ENCODE measurements at places on chromosomes 2 and 18.

DNA sequence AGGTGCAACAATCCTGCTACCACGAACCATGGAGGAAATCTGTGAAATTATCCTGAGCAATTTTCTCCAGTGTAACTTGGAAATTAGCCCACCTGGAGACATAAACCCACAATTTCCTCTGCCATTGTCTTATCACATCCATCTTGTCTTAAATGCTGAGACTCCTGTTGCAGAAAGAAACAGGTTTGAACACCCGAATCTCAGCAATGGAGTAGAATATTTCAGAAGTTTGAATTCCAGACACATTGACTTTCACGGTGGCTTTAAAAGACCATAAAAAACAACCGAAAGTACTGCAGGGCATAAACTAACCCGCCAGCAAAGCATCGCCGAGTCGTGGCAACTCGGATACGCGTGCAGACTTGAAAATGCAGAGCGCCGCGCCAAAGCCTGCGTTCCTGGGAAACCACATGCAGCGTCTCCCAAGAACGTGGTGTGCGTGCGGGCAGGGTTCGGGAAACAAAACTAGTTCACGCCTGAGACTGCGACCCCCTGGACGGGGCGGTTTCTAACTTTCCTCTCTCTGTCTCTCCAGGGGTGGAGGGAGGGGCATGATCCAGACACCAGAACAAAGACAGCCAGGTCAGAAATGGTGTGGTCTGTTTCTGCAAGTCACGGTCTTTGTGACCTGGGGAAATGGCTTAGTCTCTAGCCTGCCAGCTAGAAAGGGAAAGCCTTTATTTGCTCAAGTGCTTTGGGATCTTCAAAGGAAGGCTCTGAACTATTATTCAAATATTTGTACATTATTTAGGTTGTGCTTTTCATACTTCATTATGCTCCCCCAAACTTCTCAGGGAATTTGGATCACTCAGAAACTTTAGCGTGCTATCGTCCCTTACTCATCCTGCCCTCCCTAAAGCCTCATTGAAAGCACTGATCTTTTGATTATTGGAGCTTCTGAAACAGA lies 26.9 kb upstream of the KCTD1 start:
- DNase-seq: peak; percentile 49

DNA sequence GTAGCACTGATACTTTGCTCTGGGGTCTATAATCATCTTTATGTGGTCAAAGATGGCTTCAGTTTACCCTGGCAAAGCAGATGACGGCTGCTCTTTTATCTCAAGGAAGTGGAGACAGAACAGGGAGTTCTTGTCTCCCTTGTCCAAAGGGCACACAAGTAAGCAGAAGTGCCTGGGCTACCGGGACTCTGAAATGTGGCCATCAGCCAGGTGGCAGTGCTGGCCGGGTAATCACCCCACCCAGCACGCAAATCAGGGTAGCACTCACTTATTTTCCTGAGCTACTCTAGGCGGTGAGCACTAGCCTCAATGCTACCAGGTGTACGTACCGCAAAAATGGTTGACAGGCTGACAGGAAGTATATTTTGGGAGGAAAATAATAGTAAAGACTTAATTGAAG lies 119.7 kb upstream of the ETAA1 start:
- DNase-seq: no peak

DNA sequence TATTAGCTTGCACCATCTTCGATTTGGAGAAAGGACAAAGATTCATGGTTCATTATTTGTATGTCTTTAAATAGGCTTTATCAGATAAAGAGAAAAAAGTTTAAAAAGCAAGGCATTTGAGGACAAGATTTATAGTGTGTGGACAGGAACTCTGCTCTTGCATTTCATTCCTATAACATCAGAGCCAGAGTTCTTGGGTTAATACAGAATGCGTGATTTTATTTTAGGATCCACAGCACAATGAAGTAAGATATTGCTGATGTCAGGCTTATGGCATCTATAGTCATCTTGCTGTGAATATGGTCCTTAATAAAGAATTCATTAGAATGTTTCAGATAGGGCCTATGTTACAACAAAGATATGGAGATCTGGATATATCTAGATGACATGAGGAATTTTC lies 19.7 kb downstream of the RASGRP3 start:
- DNase-seq: no peak

- no peak for DNase-seq
Observed at GRCh38 chr2:8488001-8488738, 193.7 kb upstream of the ID2 start.

DNA sequence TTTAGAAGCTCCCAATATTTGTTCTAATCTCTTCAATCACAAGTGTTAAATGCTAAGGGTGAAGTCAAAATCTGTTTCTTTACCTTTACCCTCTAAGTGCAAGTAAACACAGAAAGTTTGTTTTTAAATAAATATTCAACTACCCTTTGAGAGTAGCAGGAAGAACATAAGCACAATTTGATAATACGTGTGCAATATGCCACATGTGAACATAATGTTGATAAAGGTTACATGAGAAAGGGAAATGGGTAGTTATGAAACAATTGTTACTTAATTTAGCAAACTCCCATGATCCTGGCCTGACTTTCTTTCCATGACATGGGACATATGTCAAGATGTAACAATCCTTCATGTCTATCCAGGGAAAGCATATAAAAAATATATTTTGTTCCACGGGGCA lies 7.1 kb downstream of the SPRED2 start:
- no peak for DNase-seq

GRCh38 chr18:34659579-34660517 lies 50.2 kb upstream of the DTNA start:
- peak; percentile 23 for DNase-seq

- DNase-seq: peak; percentile 68
Observed at GRCh38 chr18:26655525-26656430, 107.4 kb upstream of the KCTD1 start.

- DNase-seq: no peak
Observed at GRCh38 chr2:156215656-156216055, 116.9 kb downstream of the NR4A2 start.

DNA sequence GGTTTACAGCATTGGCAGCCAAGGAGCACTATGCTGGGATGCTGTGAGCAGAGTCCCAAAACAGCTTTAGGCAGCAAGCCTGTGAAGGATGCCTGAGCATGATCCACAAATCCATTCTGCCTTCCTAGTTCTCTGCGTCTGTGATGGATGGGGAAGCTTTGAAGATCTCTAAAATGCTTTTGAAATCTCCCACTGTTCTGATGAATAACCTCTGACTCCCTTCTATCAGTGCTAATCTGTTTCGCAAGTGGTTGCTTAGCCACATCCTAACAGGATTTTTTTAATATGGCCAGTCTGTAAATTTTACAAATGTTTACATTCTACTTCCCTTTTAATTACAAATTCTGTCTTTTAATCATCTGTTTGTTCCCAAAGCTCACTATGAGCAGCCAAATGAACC lies 319.2 kb downstream of the GULP1 start:
- DNase-seq: no peak

DNA sequence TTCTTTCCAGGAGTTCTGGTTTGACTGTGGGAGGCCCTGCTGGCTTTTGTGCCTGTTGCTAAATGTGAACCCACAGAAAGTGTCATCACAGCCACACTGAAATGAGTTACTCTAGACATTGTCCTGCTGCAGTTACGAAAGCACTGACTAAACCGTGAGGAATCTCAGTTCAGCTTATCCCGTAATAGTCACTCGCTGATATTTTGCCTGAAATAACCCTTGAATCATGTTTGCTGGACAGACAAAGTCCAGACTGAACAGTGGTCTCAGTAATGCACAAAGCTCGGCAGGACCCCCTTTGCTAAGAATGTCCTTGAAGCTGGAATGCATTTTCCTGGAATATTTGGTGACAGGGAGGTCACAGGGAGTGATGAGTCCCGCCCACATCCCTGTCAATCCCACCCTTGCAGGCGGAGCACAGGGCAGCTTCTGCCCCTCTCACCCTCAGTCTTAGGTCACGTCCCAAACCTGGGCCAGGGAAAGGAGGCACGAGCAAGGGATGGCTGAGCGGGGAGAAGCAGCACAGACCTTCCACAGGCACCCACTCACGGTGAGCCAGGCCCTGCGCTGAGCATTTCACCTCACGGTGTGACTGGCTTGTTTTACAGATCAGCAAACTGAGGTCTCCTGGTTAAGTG lies 53.4 kb downstream of the ADI1 start:
- DNase-seq: no peak

GRCh38 chr2:78780864-78781583 lies 244.5 kb upstream of the REG3G start:
- no peak for DNase-seq

GRCh38 chr18:61727241-61728193 lies 165.3 kb downstream of the RNF152 start:
- DNase-seq: no peak

DNA sequence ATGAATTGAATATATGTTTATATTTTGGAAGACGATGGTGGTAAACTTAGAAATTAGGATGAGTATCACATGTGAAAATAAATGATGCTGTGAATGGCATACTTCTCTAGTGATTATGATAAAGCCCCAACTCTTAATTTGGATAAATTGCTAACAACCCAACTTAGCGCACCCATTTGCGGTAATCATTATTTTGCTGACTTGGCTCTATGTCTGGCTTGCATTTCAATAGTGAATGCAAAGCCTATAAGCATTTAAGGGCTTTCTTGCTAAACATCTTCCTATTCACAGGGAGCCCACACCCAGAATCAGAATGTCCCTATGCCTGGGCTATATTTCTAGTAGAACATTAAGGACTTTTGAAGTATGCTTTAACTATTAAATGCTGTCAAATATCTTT lies 910.7 kb upstream of the FANCL start:
- DNase-seq: no peak

GRCh38 chr2:212042562-212042961 lies 496.0 kb downstream of the ERBB4 start:
- DNase-seq: no peak

DNA sequence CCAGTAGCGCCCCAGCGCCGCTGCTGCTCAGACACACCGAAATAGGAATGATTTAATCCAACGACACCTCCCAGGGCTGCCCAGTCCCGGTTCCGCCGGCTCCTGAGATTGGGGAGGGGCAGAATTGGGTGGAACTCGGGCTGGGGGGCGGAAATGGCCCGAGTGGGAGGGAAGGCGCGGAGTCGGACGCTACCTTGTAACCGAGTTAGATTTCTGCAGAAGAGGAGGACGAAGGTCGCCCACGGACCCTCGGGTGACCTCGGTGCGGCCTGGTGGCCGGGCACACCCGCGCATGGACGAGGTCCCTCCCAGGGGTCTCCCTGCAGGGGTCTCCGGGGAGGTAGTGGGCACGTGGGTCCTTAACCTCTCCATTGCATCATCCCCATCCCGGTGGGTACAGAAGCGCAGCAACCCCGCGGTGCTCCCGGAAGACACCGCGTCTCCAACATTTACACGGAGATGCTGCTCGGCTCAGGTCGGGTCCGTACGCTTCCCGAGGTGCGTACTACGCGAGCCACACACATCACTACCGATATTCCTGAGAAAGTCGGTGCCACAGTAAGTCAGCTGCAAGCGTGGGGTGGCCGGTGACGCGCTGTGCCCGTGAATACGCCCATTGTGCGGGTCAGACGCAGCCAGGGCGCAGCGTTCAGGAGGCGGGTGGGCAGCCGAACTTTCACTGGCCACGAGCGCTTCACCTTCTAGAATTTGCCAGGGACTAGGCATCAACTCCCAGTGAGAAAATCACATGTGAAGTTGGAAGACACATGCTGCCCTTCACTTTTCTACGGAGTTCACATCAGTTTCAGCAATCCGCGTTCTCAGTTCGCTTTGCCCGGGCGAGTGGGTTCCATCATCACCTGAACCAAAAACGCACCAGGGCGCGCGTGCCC lies 3.0 kb downstream of the ZNF516 start:
- peak; percentile 45 for DNase-seq

DNA sequence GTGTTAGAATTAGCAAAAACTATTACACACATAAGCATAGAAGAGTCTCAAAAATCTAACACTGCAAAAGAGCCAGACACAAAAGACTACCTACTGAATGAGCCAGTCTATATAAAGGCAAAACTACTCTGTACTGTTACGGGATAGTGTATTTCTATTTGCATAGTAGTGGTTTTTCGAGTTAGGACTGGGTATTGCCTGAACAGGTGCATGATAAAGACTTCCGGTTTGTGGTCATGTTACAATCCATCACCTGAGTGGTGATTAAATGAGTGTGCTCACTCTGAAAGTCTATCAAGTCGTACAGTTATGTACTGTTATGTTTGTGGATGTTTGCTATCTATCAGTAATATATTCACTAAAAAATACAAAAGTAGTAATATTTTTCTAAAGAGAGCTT lies 523.3 kb upstream of the SYT4 start:
- no peak for DNase-seq
